ENCODE measurements at places on chromosomes 6 and 20.

DNA sequence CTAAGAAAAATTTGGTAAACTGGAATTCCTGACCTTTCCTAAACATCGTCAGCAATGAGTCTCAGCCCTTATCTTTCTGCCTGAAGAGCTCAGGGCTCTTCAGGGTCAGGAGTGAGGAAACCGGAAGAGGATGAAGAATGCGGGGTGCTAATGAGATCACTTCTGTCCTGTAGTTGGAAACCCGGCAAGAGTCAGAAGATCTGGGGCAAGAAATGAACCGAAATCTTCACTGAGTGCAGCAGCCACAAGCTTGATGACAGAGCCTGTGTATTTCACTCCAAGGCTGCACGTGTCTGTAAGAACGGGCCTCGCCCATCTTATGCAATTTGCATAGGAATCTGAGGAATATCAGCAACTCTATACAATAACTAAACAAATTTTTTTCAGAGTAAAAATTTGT, 60.4 kb upstream of the QKI start:
- DNase-seq: peak; percentile 94

GRCh38 chr6:14719270-14719669, 526.6 kb upstream of the JARID2 start:
- peak; percentile 62 for DNase-seq

GRCh38 chr20:9243986-9244385, 175.1 kb downstream of the PLCB4 start:
- peak; percentile 43 for DNase-seq

DNA sequence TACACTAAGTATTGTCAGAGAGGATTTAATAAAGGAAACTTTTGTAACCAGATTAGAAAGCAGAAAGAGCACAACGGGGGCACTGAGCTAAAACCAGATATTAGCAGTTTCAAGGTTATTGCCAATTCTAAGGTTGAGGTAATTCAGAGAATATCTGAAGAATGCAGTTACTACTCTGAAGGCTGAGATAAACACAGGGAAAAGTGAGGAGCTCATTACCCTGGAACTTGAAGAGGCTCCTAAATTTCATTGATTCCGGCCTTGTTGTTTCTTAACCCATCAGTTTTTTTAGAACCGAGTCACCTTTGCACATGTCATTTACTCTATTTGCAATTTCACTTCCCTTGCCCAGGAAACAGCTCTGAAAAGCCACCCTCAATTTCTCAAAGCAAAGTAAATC, 72.4 kb upstream of the BTBD3 start:
- DNase-seq: no peak

- no peak for DNase-seq
Observed at GRCh38 chr6:136553166-136553787, 3.1 kb upstream of the MAP7 start.

GRCh38 chr20:33993576-33994221, at the start of gene RALY:
TSS of gene RALY (plus strand) at chr20:33993911. CDS start at chr20:34072075, 78,164 bp downstream.
- peak; percentile 98 for DNase-seq

- DNase-seq: peak; percentile 73
Observed at GRCh38 chr20:36645998-36646397, at the start of gene SLA2. TSS of gene SLA2 (minus strand) at chr20:36646196. CDS start at chr20:36641335, 4,861 bp downstream.

- DNase-seq: no peak
Observed at GRCh38 chr6:127381384-127381783, 38.0 kb upstream of the ECHDC1 start.

DNA sequence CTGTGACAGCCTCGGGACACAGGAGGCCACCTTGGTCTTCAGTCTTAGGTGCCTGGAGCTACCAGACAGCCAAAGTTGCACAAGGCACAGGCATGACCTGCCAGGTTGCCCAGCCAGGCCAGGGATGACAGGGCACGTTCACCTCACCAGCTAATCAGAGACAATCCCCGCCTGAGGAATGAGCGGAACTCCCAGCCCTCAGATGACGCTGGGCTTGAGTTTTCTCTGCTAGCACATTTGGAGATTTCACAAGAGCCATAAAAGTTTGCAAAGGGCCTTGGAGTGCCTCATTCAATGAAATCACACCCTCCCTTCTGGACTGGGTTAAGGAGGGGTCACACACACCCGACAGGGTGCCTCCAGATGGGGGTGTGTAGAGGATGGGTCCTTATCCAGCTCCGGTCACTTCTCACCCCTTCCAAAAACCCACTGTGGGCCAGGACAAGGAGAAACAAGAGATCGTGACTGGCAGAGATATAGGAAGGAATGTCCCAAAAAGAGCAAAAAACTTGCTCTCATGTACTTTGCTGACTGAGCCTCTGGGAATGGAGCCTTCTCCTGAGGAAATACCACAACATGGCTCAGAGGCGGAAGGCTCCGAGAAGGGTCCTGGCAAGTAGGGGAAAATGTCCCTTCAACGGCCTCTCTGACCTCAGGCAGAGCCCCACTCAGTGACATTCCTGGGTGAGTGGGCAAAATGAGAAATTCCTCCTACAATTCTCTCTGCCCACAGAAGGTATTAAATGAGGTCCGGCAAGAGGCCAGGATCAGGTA, 121.6 kb downstream of the ISM1 start:
- DNase-seq: no peak

DNA sequence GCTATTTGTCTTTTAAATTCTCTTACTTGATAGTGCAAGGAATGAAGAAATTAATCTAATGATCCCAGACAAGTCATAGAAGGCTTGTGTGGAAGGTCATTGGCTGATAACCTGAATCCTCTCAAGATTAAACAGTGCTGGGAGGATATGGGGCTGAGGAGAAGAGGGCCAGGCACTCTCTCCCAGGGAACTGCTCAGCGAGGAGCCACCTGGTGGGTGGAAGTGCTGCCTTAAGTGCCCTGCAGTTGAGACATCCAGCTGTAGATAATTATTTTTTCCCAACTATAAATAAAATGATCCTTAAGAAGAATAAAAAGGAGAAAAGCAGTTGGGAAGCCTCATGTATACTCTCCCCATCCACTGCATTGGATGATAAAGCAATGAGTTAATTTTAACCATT, 47.9 kb downstream of the BTBD3 start:
- no peak for DNase-seq

DNA sequence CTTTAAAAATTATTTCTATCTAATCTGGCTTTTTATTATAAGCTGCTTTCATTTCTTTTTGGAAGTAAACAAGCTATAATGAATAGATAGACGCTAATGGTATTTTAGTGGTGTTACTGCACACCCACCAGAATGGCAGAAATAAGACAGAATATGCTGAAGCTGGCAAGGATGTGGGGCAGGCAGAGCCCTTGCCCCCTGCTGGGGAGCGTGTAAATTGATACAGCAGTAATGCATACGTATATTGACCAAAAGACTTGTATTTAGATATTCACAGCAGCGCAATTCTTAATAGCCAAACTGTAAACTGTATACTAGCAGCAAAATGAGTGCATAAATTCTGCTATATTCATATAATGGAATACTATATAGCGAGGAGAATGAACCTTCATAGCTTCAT, 35.3 kb downstream of the TMEM181 start:
- DNase-seq: no peak

DNA sequence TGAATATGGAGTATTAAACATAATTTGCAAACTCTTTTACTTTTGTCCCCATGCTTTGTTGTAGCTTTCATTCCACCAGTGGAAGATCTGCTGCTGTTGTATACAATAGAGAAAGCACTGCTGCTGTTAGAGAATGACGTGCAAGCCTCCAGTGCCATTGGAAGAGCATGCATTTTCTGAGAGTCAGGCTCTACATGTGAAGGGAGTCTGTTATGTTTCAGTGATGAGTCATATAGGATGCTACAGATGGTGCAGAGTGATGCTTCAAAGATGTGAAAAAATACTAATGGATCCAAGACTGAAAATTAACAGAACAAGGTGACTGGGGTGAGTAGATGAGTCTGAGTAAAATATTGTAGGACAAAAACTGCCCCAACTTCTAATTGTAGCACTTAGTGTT, 22.4 kb upstream of the BACH2 start:
- DNase-seq: no peak

GRCh38 chr6:167426084-167426483, 101.2 kb downstream of the TTLL2 start:
- no peak for DNase-seq

GRCh38 chr20:38050686-38051085, 17.1 kb downstream of the RPRD1B start:
- DNase-seq: no peak

Measured in inflammatory macrophage treated with lipopolysaccharide for 1 hour (primary cell).